ENCODE measurements at places on chromosomes 6 and 20.

GRCh38 chr20:54221353-54221752 is 13.5 kb downstream of the PFDN4 start:
- no peak for DNase-seq

- no peak for DNase-seq
Observed at GRCh38 chr6:121630716-121631115, 195.3 kb downstream of the GJA1 start.

- DNase-seq, result peak; percentile 37
Observed at GRCh38 chr6:1386038-1386709, 3.2 kb upstream of the FOXF2 start.

DNA sequence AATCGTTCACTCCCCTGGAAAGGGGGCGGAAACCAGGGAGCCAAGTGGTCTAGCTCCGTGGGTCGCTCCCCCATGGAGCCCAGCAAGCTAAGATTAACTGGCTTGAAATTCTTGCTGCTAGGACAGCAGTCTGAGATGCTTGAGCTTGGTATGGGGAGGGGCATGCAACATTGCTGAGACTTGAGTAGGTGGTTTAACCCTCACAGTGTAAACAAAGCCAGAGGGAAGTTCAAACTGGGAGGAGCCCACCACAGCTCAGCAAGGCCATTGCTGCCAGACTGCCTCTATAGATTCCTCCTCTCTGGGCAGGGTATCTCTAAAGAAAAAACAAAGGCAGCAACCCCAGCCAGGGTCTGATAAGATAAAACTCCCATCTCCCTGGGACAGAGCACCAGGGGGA is 43.2 kb downstream of the COL21A1 start:
- DNase-seq, result no peak

DNA sequence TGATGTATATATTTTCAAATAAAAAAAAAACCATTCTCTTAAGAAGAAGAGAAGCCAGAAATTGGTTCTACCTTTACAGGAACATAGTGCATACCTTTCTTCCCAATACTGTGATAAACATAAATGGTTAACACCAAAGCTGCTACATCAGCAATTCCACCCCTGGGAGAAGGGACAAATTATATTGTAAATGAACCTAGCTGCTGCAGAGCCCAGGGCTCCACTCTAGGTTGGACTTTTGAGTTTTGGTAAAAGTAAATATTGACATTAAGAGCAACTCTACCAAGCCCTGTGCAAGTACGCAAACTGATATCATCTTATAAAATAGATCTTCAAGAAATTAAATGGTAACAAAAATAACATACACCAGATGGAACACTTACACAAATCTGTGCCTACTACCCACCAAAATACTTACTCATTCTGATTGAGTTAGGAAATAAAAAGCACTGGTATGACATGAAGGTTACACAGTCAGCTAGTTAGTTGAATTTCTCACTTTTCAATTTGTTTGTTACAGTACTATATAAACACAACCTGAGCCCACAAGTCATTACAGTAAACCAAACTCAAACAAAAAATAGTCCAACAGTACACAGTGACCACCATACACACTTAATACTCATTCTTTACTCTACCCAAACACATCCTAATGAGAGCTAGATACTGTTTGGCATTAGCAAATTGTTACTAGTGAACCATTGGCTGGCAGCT is 223.3 kb upstream of the HEY2 start:
- DNase-seq, result no peak

DNA sequence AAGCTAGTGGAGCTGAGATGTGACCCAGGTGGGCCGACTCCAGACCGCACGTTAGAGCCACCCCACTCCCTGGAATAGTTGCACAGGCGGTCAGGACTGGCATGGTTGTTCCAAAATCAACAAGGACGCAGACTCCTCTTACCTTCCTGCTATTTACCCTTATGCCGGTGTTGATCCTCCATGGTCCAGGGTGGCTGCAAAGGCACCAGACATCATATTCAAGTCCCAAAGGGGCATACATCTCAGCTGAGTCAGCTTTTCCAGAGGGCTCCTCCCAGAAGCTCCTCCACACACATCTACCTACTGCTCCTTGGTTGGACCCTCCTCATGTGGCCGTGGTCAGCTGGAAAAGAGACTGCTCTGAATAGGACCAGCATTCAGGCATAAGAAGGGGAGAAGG is 112.2 kb downstream of the SYCP2 start:
- no peak for DNase-seq

DNA sequence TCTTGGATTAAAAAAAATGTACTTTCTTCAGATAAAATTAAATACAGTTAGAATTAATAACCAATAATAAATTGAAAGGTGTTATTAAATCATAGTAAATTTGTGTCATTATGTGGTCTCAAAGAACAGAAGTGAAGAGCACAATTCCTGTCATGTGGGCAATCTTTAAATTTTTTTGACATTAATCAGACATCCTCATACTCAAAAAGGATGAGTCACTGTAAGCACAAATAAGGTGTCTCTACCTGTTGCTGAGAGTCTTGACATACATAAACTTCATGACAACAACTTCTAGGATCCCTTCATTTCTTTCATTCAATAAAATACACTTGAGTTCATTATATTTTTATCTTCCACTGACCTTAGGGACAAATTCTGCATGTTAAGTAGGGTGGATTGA is 76.1 kb downstream of the SLC22A3 start:
- DNase-seq, result no peak

DNA sequence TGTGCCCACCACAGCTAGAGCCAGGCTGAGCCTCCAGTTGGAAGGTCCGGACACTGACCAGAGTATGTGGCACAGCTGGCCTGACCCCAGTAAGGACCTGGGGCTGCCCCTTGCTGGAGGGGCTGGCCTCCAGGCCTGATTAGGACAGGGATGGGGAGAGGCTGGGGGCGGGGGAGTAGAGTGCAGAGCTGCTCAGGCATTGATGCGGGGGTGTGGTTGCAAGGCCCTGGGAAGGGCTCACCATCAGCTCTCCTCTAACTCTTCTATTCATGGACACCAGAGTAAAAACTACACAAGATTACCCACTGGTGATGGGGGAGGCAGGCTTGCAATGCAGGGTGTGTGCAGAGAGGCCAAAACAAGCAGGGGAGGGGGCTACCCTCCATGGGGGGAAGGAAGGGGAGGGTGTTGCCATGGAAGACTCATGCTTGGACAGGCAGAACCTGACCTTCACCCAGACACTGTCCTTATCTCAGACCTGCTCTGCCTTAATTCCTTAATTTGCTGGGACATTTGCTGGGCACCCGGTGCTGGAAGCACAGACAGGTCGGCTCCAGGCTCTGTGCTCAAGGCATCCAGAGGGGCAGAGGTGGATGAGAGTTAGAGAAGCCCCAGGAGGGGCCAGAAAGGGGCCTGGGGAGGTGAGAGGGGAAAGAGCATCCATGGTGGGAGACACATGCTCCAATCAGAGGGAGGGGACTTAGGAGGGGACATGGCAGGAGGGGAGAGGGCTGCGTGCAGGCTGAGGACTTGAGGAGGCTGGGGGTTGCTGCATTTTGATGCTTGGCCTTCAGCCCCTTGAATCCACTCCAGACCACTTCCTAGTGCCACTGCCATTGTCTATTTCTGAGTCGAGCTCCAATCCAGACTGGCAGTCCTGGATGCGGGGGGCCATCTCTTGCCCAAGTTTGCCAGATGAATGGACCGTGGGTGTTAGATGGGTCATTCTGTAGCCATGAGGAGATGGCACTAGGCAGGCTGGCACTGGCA is 7.6 kb upstream of the EMILIN3 start:
- no peak for DNase-seq

DNA sequence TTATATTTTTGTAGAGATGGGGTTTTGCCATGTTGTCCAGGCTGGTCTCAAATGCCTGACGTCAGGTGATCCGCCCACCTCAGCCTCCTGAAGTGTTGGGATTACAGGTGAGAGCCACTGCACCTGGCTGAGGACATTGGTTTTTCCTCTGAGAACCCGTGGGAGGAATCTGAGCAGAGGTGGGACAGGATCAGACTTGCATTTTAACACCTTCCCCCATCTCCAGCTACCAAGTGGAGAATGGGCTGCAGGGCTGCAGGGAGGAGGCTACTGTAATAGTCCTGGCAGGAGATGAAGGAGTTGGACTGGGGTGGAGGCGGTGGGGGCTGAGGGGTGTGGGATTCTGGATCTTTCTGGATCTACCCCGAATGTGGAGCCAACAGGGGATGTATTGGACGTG is 24.5 kb downstream of the FAM110A start:
- DNase-seq, result no peak

- peak; percentile 46 for DNase-seq
Observed at GRCh38 chr6:22575190-22575589, 5.8 kb downstream of the HDGFL1 start.

DNA sequence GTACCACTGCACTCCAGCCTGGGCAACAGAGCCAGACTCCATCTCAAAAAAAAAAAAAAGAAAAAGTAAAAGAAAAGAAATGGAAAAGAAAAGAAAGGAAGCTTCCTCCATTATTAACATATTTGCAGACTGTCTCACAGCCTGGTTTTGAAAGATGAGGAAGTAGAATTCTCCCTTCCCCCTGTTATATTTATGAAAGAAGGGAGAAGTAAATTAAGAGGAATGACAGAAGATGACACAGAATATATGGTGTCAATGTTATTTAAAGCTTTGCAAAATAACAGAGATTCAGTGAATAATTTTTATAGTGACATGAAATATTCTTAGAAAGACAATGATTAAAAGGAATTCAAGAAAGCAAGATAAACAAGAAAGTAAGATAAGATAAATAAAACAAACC is 83.7 kb upstream of the PRSS16 start:
- no peak for DNase-seq

- no peak for DNase-seq
Observed at GRCh38 chr6:40411881-40412280, 175.3 kb downstream of the LRFN2 start.

DNA sequence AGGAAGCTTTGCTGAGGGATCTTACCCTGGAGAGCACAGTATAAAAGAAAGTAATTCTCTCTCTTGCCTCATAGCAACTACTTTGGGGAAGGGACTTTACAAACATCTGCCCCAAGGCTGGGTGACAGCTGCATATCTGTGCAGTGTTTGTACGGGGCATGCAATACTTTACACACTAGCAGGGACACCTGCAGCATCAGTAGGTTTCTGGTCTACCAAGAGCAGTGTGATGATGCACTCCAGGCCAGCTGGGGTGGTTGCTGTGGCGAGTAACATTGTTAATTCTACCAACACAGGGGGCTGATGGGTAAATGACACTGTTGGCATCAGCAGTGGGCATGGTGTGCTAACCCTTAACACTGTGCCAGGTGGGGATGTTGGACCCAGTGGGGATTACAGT is 48.0 kb downstream of the ADTRP start:
- DNase-seq, result no peak

DNA sequence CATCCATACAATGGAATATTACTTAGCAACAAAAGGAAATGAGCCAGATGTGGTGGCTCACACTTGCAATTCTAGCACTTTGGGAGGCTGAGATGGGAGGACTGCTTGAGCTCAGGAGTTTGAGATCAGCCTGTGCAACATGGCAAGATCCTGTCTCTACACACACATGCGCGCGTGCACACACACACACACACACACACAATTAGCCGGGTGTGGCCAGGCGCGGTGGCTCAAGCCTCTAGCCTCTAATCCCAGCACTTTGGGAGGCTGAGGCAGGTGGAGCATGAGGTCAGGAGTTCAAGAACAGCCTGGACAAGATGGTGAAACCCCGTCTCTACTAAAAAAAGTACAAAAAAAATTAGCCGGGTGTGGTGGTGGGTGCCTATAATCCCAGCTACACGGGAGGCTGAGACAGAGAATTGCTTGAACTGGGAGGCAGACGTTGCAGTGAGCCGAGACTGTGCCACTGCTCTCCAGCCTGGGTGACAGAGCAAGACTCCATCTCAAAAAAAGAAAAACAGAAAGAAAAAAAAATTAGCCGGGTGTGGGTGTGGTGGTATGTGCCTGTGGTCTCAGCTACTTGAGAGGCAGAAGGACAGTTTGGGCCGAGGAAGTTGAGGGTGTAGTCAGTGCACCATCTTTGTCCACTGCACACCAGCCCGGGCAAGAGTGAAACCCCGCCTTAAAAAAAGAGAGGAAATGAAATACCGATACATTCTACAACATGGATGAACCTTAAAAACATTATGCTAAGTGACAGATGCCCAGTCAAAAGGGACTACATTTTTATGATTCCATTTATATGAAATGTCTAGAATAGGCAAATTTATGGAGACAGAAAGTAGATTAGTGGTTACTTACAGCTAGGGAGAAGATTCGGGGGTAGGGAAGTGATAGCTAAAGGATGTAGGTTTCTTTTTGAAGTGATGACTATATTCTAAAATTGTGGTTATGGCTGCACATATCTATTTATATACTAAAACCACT is 52.5 kb downstream of the RBL1 start:
- no peak for DNase-seq

- peak; percentile 44 for DNase-seq
Observed at GRCh38 chr6:53894091-53894490, 99.3 kb downstream of the LRRC1 start.

GRCh38 chr6:125154761-125155135 is 1.2 kb downstream of the TPD52L1 start:
- no peak for DNase-seq

GRCh38 chr20:62390317-62391164 is 3.6 kb downstream of the RPS21 start:
- DNase-seq, result no peak

DNA sequence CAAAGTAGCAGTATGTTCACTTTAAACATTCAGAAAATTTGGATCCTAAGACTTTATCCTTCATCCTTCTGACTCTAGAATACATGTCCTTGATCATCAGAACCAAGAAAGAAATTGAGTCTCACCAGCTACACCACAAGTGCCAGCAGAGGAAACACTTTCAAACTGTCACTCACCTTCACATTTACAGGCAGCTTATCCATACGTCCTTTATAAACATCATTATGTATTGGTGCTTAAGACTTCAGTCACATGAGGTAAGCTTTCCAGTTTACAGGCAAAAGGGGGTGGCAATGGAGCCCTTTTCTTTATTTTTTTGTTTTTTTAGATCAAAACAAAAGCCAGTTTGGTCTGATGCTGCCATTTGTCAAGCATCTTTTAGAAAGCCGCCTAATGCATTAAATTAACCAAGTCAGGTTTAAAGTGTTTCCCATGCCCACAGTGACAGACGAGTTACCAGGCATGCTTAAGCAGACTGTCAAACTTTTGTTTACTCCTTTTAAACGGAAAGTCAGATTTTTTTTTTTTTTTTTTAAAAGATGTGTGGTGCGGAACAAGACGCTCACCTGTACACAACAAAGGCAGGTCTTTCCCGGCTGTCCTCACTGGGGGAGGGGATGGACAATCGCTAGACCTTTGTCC is 952 bp upstream of the BRPF3 start:
- peak; percentile 2 for DNase-seq

DNA sequence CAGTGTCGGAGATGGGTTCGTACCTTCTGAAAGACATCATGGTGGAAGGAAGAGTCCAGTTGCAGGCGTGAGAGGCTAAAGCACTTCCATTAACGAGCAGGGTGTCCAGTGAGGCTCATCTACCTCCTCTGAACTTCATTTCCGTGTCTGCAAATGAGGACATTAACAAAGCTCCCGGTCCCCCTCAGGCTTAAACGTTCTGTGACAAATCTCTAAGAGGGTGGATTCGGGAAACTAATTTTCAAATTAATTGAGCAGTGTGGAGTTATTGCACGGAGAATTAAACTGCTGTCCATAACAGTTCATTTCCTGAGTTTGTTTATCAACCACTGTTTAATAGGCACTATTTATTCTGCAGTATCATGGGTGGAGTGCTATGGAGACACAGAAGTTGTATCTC is 68.2 kb downstream of the TRMT6 start:
- DNase-seq, result no peak

GRCh38 chr6:76881414-76881813 is 581.9 kb downstream of the HTR1B start:
- DNase-seq, result no peak
